ENCODE measurements at places on chromosomes 3 and 15.
A peak's percentile ranks its signal among the peaks of the same experiment; 100 is the strongest.

DNA sequence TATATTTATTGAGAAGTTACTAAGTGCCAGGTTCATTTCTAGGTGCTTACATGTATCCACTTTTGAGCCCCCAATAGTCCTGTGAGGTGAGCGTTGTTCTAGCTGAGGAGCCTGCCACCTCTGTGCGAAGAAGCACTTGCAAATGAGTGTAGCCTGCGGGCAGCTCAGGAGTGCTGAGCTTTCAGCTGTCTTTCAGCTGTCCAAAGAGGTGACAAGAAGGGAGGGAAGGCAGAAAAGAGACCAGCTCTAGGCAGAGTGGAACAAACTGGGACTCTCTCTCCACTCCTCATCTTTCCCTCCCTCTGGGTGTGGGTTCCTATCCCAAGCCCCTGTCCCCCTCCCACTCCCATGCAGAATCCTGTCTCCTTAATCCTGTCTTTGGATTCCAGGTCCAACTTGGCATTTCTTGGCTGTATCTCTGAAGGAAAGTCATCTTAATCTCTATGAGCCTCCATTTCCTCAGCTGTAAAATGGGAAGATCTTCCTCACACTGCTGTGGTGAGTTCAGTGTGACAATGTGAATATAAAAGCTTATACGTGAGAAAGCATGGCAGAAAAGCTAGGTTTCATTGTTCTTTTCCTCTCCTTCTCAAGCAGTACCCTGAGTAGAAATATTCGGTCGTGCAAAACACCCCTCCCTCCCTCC, 6.7 kb upstream of the SRP14 start:
- no peak for DNase-seq

GRCh38 chr15:45180201-45180600, 7.6 kb downstream of the SHF start:
- DNase-seq: no peak

DNA sequence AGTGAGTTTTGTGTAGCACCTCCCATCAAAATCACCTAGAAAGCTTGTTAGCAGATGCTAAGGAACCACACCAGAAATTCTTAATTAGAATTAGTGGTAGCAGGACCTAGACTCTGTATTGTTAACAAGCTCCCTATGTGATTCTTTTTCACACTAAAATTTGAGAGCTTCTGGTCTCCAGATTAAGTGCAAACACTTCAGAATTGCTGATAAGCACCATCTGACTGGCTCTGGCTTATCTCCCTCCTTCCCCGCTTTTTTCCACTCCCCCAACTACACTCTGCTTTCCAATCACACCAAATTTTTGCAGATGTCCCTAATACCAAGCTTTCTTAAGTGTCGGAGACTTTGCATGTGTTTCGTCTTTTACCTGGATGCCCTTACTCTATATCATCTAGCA, 410.1 kb upstream of the DPH6 start:
- DNase-seq: no peak

DNA sequence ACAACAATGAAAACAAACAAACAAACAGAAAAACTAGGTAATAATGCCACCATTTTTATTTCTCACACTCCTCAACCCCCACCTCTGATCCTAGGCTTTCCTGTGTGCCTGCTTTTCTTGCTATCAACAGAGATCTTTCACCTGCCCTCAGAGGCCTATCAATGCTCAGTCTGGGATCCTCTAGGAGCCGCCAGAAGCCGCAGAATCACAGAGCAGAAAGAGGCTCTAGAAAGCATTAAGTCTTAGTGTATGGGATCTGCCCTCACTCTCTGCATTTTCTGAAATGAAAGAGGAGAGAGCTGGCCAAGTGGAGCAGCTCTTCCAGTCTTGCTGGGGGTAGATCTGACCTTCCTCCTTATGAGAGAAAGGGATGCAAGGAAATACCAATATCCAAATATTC, 306.8 kb downstream of the TUSC7 start:
- DNase-seq: no peak

DNA sequence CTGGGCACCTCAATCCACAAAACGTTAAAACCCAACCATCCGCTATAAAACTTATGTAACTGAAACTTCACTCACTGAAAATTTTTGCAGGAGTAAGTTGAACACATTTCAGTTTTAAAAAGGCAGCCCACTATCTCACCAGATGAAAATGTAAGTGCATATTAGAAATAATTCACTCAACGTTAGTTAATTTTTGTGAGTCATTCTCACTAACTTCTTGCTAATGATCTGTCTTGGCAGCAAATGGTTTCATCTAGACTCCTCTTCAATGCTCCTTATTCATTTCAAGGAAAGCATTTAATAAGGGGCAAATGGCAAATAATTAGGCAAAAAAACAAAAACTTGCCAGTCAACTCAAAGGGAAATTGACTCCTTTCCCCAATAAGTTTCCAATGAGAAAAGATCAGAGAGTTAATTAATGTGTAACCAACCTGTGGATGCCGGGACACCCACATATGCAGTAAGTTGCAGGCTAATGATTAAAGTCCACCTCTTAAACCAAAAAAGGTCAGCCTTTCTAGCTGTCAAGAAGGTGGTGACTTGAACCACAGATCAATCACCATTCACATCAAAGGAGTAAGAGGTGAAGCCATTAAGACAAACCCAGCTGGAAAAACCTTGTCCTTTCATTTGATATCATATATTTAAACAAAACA, 22.9 kb upstream of the PRICKLE2 start:
- DNase-seq: no peak

GRCh38 chr3:49689046-49689907, at the start of the genes MST1 and RNF123:
Gene MST1, minus strand, starts transcription at chr3:49689474. Its CDS starts 783 bp downstream, at chr3:49688691.
Gene RNF123, plus strand, starts transcription at chr3:49689557. Its CDS starts 1,609 bp downstream, at chr3:49691166.
- DNase-seq: no peak

DNA sequence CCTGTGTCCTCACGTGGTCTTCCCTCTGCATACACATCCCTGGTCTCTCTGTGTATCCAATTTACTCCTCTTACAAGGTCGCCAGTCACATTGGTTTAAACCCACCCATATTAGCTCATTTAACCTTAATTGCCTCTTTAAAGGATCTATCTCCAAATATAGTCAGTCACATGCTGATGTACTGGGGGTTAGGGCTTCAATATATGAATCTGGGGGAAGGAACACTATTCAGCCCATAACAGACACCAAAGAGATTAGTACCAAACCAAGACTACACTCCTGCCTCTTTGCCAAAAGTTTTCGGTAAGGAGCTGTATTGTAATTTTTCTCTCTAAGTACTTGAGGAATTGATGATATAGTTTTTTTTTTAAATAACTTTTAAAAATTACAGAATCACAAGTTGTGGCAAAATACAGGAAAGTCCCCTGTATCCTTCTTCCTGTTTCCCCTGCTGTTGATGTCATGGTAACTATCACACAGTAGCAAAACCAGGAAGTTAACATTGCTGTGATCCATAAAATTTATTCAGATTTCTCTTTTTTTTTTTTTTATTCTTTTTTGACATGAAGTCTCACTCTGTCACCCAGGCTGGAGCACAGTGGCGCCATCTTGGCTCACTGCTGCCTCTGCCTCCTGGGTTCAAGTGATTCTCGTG, 67.8 kb downstream of the SLCO3A1 start:
- no peak for DNase-seq

- DNase-seq: no peak
Observed at GRCh38 chr3:151276687-151277042, 1.7 kb downstream of the P2RY14 start.

GRCh38 chr3:43015991-43016865, 37.1 kb downstream of the GASK1A start:
- no peak for DNase-seq

DNA sequence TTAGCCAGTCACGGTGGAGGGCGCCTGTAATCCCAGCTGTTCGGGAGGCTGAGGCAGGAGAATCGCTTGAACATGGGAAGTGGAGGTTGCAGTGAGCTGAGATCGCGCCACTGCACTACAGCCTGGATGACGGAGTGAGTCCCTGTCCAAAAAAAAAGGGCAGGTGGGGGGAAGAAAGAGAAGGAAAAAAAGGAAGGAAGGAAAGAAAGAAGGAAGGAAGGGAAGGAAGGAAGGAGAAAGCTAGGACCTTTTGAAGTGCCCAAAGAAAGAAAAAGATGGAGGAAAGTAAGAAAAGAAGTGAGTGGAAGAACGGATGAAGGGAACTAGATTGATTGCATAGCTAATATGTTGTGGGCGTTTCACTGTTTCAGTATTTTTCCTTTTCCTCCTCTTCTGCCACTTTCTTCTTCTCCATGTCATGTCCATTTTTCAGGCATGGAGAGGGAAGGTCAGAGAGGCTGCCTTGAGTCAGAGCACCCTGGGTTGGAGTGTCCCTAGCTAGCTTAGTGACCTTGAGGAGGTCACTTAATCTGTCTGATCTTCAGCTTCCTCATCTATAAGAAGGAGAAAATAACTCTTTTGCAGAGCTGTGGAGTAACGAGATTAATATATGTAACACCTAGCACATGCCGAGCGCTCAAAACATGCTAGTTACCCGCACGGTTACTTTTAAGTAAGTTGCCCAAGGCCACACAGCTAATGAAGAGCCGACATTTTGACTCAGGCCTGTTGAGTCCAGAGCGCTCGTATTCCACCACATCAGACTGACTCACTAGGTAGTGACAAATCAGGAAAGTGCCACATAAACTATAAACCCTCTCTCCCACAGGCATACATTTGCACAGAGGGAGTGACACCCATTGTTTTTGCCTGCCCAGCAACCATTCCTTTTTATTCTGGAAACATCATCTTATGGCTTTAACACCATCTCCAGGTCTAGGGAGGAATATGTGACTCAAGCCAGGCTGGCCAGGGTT, 42.2 kb downstream of the BHLHE40 start:
- no peak for DNase-seq

GRCh38 chr3:112931736-112932521, 43.0 kb downstream of the CD200R1 start:
- no peak for DNase-seq

GRCh38 chr3:64030741-64031140, 7.4 kb upstream of the PSMD6 start:
- DNase-seq: peak; percentile 35

GRCh38 chr15:31208817-31209216, 107.3 kb upstream of the TRPM1 start:
- no peak for DNase-seq

DNA sequence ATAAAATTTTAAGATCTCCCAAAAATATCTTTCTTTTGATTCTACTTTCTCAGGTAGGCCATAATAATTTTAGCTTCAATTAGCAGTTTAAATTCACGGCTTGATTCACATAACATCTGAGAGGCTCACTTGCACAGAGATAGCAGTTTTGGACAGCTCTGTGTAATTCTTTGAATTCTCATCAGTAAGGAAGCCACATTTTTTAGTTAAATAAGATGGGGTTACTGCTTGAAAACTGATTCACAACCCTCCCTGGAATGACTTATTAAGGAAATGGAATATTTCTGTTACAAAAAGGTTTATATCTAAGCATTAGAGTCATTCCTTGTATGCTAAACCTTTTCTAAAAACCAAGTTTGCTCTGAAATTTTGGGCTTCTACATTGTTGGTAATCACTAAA, 212.7 kb downstream of the ALCAM start:
- no peak for DNase-seq

DNA sequence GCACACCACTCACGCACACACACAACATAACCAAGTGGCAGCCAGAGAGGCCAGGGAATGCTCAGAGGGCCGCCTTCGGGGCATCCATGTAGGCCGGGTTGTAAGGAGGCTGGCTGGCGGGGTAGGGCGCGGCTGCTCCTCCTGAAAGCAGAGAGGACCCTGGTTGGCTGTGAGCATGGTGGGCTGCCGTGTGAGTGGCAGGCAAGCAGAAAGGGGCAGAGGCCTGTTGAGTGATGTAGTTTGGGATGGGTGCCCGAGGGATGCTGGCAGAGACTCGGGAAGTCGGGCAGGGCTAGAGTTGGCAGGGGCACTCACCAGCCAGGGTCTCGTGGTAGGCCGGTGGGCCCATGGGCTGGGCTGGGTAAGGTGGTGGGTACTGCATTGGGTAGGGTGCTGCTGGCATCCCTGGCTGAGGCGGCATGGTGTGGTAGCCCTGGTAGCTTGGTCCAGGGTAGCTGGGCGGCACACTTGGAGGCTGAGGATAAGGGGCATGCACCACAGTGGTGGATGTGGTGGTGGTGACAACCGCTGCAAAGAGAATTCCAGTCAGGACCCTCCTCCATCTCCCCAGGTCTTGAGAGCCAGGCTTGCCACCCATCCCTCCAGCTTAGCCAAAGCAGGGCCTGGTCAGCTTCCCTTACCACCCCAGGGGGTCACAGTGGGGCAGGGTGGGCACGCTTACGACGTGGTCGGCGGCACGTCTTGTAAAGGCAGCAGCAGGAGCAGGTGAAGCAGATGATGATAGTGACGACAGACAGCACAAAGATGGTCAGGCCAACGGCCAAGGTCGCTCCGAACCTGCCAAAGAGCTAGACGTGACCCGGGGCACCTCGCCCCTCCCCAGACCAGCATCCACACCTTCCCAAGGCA, 22.7 kb downstream of the ATRIP start:
- no peak for DNase-seq

GRCh38 chr15:74955796-74956647, 550 bp downstream of the RPP25 start:
- DNase-seq: peak; percentile 41

- no peak for DNase-seq
Observed at GRCh38 chr3:43019006-43019809, 40.1 kb downstream of the GASK1A start.

GRCh38 chr15:85865070-85865684, 70.5 kb upstream of the KLHL25 start:
- DNase-seq: peak; percentile 8

GRCh38 chr3:196868297-196868661, 559 bp downstream of the SENP5 start:
- DNase-seq: peak; percentile 6

- no peak for DNase-seq
Observed at GRCh38 chr15:99582508-99582960, 16.8 kb downstream of the MEF2A start.

DNA sequence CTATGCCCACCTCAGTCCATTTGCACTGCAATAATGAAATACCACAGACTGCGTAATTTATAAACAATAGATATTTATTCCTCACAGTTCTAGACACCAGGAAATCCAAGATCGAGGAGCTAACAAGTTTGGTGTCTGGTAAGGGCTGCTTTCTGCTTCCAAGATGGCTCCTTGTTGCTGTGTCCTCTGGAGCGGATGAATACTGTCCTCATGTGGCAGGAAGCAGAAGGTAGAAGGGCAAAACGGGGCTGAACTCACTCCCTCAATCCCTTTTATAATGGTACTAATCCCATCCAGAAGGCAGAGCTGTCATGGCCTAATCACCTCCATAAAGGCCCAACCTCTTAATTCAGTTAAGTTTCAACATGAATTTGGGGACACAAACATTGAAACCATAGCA, 75.3 kb downstream of the P2RY1 start:
- no peak for DNase-seq

DNA sequence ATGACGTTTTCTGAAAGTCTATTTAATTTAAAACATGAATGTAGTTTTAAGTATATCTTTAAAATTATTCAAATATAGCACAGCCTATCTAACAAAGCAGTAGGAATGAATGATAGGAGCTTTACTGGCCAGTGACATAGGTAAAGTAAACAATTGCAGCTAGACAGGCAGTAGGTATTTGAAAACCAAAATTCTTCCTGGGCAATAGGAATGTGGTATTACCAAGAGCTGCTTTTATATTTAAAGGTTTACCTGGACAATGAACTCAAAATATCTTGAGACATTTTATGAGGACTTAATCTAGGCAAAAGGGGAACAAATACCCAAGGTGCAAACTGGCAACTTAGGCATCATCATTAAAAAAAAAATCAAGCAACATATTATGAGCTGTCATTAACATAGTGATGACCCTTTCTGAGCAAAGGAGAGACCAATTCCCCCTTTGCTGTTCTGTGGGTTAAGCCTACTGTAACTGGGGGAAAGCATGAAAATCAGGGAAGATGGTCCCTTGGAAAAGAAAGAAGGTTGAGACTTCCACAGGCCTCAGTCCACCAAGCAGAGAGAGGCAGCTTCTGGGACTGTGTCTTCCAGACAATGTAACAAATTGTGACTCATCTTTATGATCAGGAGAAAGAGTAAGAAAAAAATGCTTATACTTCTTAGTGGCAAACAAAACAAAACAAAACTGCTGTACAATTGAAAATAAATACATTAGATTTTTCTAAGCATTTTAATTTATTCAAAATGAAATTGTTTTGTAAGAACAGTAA, 12.9 kb downstream of the ISL2 start:
- no peak for DNase-seq
